ENCODE measurements at places on chromosomes 5 and 9.

GRCh38 chr5:148933903-148934432, 107.6 kb downstream of the ADRB2 start:
- DNase-seq, result no peak

- DNase-seq, result no peak
Observed at GRCh38 chr5:115424030-115424429, 120.5 kb downstream of the FEM1C start.

GRCh38 chr5:74787424-74787823, 20.4 kb downstream of the NSA2 start:
- no peak for DNase-seq

DNA sequence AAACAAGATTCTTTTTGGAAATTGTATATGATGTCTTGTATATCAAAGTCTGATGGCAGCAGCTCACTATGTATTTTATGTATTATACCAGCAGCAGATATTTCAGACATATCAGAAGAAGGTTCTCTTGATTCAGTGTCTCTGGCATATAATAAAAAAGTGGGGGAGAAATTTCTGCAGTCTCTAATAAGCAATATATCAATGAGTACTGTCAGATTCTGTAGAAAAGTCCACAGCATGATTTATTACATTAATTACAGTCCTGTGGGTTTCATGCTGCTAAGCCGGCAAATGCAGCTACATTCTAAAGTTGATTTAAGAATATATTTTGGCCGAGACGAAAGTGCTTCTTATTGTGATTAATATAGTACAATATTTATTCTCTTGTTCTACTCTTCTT, 113.1 kb downstream of the KIAA1958 start:
- DNase-seq, result no peak

- no peak for DNase-seq
Observed at GRCh38 chr9:34684816-34685215, 6.3 kb downstream of the CCL19 start.

- DNase-seq, result no peak
Observed at GRCh38 chr5:16427587-16427986, 38.0 kb downstream of the ZNF622 start.

GRCh38 chr9:123062351-123063176, 29.1 kb downstream of the GPR21 start:
- DNase-seq, result no peak

DNA sequence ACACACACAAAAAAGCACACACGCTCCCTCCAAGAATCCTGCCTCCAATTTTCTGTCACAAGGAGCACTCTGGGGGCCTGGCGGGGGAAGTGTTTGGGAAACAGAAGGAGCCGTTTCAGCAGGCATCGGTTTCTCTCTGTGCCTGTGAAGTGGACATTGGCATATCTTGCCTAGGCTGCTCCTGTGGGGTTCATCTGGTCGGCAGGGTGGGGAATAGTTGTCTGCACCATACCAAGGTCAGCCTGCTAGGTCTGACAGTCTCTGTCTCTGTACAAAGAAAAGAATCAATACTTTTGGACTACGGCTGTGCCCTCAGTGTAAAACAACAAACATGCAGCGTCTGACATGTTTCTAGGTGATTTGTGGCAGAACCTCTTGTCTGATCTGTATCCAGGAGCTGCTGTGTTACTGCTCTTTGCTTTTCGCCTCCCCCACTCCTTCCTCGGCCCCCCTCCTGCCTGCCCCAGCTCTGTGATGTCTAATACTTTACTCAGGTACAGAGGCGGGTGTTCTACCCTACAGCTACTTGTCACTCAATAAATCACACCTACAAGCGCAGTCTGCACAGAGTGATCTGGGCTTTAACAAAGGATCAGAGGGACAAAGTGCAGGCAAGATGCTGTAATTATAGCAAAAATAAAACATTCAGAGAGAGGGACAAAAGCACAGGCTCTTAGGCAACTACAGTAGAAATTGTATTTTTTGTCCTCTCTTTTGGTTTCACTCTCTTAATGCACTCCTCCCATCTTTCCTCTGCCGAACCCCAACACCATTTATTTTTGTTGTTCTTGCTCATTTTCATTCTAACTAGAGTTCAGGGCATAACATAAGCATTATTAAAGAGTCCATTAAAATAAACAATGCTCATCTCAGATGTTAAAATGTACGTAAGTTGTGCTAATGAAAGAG, 216.7 kb downstream of the BNC2 start:
- DNase-seq, result no peak

GRCh38 chr5:153902016-153902415, 136.7 kb downstream of the FAM114A2 start:
- DNase-seq, result no peak

- no peak for DNase-seq
Observed at GRCh38 chr5:143418140-143418866, 14.8 kb upstream of the NR3C1 start.

DNA sequence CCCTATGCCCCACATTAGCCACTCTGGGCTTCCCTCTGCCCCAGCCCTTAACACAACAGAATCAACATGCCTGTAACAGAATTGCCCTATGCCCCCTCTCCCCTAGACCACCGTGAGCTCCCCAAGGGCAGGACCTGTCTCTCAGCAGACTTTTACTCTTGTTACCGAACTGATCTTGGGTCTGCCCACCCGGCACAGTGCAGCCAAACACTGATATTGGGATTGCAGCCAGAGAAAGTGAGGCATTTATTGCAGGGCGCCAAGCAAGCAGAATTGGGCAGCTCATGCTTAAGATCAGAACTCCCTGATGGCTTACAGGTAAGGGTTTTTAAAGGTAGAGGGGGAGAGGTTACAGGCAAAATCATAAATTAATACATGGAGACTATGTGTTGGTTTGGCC, 33.5 kb upstream of the KCNIP1 start:
- DNase-seq, result no peak

- peak; percentile 71 for DNase-seq
Observed at GRCh38 chr5:139844472-139845145, 49.0 kb downstream of the PSD2 start.

- no peak for DNase-seq
Observed at GRCh38 chr5:180084638-180085561, 13.3 kb upstream of the RNF130 start.

DNA sequence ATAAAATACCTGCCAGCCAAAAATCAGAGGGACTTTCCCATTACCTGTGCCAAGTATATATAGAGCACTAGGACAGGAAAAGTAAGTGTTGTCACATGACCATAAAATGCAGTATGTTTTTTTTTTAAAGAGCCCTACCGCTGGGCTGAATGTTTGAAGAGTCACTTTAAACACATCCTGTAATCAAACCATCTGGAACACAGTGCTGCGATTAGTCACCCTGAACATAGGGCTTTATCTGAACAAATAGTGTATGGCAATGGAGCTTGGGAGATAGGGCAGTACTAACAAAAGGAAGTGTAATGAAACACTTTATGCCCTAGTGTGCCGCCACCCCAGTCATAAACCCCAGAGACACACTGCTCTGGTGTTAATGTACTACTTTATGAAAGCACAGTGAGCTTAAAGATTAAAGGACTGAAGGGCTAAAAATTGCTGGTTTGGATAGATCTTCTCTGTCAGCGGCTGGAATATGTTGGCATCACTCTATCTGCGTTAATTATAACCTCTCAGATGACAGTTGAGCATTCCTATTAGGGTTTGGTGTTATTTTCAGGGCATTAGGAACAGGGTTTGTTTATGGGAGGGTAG, 90.4 kb downstream of the ZNF608 start:
- DNase-seq, result no peak

GRCh38 chr9:31045810-31046209, 1338.6 kb upstream of the ACO1 start:
- no peak for DNase-seq

GRCh38 chr9:35948451-35948850, 9.5 kb downstream of the OR2S2 start:
- no peak for DNase-seq

GRCh38 chr5:146620031-146620668, 104.2 kb upstream of the GPR151 start:
- DNase-seq, result no peak

DNA sequence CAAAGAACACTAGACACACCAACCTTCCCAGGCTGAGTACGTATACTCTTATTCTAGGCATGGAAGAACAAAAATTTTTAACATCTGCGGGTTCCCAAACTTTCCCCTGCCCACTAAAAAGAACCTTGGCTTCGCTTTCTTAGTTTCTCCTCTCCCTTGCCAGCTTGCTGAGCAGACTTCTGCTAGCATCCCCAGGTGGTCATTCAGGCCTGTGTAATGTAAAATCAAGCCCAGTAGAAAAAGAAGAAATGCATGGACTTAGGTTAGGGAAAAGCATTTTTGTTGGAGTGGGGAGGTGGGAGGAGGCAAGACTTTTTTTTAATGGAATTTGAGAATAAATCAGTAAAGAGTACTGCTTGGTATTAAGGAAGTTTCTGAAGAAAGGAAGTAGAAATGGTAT, 331.0 kb upstream of the TLE4 start:
- no peak for DNase-seq

GRCh38 chr5:80042330-80042729, 7.2 kb downstream of the THBS4 start:
- no peak for DNase-seq

DNA sequence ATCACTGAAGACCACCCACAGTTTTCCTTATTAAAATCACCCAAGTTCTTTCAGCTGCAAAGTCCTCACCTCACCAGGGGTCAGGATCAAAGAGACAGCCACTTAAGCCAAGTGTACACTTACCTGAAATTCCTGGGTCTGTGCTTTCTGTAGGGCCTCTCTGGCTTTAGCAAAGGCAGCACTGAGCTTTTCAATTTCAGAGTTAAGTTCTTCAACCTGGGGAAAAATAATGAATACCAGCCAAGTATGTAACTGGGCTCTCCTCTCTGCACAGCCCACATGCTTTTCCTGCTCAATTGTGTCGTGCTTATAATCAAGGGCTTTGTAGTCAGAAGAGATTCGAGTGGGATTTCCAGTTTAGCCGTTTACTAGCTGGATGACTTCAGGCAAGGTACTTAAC, 55.1 kb downstream of the CDK5RAP2 start:
- DNase-seq, result no peak

GRCh38 chr9:129665389-129665775, at the start of gene PRRX2:
TSS of gene PRRX2 (plus strand) at chr9:129665647. CDS start at chr9:129665868, 221 bp downstream.
- peak; percentile 14 for DNase-seq
